ENCODE measurements at places on chromosomes 5 and 9. TPM values are rescaled to one million over a fixed set of nuclear protein-coding genes. Genes with fewer than 3 reads are reported as not detected.

GRCh38 chr9:23413541-23413940 lies 412.5 kb downstream of the ELAVL2 start:
- DNase-seq: no peak

DNA sequence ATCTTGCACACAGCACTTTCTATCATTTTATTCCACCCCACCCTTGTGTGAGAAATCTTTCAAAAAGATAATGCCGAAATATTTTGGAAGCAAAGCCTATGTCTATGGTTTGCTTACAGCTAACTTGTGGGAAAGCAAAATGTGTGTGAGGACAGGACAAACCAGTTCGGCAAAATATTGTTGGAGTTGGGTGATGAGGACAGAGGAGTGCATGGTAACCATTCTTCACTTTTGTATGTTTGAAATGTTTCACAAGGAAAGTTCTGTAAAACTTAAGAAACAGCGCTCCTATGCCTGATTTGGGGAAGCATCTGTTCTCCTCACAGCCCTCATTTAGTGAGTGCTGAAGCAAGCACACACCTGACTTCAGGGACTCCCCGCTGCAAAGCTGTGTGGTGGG lies 62.0 kb upstream of the RNF130 start:
- no peak for DNase-seq

DNA sequence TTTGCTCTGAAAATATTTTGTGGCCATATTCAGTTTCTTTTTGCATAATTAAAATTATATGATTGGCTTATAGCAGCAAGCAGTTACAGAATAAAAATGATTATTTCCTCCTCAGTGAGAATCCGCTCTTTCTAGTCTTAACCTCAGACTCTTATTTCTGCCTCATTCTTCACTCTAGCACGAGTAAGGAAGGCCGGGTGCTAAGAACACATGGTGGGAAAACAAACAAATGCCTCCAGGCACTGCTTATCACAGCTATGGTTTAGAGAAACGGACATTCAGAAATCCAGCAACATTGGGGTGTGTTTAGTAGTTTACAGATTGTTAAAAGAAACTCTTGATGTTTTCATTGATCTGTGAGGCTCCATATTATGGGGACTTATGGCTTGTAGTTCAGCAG lies 168.7 kb downstream of the KDM4C start:
- DNase-seq: no peak

GRCh38 chr5:85000671-85001070 lies 616.0 kb upstream of the EDIL3 start:
- no peak for DNase-seq

DNA sequence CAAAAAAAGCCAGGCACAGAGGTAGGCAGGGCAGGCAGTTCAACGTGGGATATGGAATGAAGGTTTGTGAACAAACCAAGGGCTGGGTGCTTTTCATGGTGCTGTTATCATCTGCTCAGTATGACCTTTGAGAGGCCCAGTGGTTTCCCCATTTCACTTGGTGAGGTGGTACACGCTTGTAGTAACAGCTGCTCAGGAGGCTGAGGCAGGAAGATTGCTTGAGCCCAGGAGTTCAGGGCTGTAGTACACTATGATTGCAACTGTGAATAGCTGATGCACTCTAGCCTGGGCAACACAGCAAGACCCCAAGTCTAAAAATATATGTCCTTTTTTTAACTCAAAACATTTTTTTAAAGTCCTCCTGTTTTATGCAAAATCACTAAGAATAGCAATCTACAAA lies 174.8 kb downstream of the ENC1 start:
- no peak for DNase-seq

DNA sequence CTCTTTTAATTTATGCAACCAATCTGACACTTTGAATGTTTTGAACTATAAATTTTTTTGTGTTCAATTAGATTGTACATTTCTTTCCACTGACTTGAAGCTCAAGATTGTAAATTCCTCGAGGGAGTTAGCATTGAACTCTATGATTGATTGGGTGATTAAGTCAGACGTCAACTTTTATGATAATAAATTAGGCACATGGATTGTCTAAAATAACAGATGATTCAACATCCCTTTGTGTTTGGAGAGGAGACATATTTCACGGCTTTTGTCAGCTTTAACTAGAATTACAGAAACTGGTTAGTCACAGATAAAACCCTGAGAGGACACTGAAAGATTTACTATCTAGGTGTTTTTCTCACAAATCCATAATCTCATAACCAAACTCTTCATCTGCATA lies 32.7 kb upstream of the TXNDC8 start:
- DNase-seq: no peak

C9orf50 gene
- total RNA-seq: not detected

IL17B gene
- total RNA-seq: not detected

PCDHGB5 gene
- 0.05 TPM for total RNA-seq

DELE1 gene
- 48.7 TPM for total RNA-seq

Data from activated CD4-positive, alpha-beta T cell treated with anti-CD3 and anti-CD28 coated beads for 36 hours (primary cell).